ENCODE measurements at places on chromosomes 12 and 14.

DNA sequence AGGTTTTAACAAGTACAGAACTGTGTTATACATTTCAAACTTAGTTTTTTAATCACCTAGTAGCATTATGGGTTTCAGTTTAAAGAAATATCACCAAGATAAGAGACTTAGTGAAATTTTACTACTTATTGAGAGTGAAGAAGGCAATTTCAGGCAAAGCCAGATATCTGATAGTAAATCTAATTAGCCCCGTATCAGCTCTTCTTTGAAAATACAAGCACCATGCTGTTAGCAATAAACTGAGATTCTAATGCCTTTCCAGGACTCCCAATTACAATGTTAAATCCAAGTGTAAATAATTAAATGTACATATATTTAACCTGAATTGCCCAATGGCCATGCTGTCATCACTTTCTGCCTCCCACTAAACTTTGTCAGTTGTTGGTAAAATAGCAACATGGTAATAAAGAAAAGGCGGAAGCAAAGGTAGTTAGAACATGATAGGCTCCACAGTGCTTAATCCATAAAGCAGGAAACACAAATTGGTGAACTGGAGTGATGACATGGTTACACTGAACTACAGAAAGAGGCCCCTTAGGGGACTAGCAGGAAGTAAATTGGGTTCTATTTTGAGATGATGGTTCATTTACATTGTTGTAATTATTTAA is 646.1 kb downstream of the C12orf50 start:
- H3K27ac ChIP-seq, result no peak overlapping the region
- H3K4me1 ChIP-seq, result no peaks in the 10 kb centered on the region
- no peaks in the 10 kb centered on the region for H3K27me3 ChIP-seq
- H3K4me3 ChIP-seq, result no peak overlapping the region
- no peak for DNase-seq

GRCh38 chr14:44529026-44529425 is 21.9 kb upstream of the FSCB start:
- no peaks in the 10 kb centered on the region for H3K4me1 ChIP-seq
- H3K27me3 ChIP-seq, result no peaks in the 10 kb centered on the region
- DNase-seq, result no peak
- H3K36me3 ChIP-seq, result no peaks in the 10 kb centered on the region
- no peak overlapping the region for H3K4me3 ChIP-seq

GRCh38 chr12:63495974-63496373 is 172.3 kb downstream of the DPY19L2 start:
- H3K27me3 ChIP-seq, result peaks cover 3% of the 10 kb centered on the region
- H3K36me3 ChIP-seq, result no peaks in the 10 kb centered on the region
- H3K4me1 ChIP-seq, result no peaks in the 10 kb centered on the region
- DNase-seq, result no peak

DNA sequence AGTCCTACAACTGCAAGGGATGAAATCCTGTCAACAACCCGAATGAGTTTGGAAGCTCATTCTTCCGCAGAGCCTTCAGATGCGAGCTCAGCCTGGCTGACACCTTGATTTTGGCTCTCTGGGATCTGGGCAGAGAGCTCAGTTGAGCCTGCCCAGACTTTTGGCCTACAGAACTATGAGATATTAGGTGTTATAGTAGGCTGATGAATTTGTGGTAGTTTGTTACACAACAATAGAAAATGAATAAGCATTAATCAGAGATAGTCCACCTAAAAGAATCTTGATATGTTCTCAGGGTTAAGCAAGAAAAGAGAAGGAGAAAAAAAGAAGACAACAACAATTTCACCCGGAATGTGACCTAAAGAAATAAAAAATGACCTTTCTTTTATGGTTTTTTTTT is 30.4 kb upstream of the GZMB start:
- no peak for DNase-seq
- peaks cover 19% of the 10 kb centered on the region for H3K36me3 ChIP-seq
- peaks cover 84% of the 10 kb centered on the region for H3K4me1 ChIP-seq
- no peak overlapping the region for H3K4me3 ChIP-seq
- H3K27ac ChIP-seq, result peak overlapping the region; percentile 91
- no peaks in the 10 kb centered on the region for H3K27me3 ChIP-seq

- DNase-seq, result no peak
- no peaks in the 10 kb centered on the region for H3K36me3 ChIP-seq
- H3K4me3 ChIP-seq, result no peak overlapping the region
- H3K27ac ChIP-seq, result no peak overlapping the region
- H3K4me1 ChIP-seq, result no peaks in the 10 kb centered on the region
These were observed 45.8 kb upstream of the MYL2 start for GRCh38 chr12:110966081-110966760.
